LoVo (cell line): ENCODE measurements at places on chromosomes 16 and 17.

GRCh38 chr16:79632289-79632688, 31.8 kb upstream of the MAF start:
- DNase-seq: no peak

GRCh38 chr17:8018436-8018835, 16.0 kb downstream of the GUCY2D start:
- DNase-seq: no peak

- DNase-seq: no peak
Observed at GRCh38 chr17:73315471-73315870, 3.7 kb upstream of the CDC42EP4 start.

DNA sequence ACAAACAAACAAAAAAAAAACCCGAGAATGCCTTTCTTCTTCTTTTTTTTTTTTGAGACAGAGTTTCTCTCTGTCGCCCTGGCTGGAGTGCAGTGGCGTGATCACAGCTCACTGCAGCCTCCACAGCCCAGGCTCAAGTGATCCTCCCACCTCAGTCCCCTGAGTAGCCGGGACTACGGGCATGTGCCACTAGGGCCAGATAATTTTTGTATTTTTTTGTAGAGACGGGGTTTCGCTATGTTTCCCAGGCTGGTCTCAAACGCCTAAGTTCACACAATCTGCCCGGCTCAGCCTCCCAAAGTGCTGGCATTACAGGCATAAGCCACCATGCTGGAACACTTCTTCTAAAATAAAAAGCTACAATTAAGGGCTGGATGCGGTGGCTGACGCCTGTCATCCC, 17.0 kb upstream of the WDR45B start:
- DNase-seq: no peak

- peak; percentile 20 for DNase-seq
Observed at GRCh38 chr17:19238167-19238505, 970 bp downstream of the EPN2 start.

DNA sequence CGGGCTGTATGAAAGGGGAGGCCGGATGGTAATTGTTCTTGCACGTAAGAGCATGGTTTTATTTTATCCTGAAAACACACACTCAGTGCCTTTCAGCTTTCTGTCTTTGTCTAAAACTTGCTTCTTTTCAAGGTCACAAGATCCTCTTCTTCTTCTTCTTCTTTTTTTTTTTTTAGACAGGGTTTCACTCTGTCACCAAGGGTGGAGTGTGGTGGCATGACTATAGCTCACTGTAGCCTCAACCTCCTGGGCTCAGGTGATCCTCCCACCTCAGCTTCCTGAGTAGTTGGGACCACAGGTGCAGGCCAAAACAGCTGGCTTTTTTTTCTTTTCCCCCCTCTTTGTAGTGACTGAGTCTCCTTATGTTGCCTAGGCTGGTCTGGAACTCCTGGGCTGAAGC, 15.9 kb upstream of the ZNF629 start:
- DNase-seq: no peak

DNA sequence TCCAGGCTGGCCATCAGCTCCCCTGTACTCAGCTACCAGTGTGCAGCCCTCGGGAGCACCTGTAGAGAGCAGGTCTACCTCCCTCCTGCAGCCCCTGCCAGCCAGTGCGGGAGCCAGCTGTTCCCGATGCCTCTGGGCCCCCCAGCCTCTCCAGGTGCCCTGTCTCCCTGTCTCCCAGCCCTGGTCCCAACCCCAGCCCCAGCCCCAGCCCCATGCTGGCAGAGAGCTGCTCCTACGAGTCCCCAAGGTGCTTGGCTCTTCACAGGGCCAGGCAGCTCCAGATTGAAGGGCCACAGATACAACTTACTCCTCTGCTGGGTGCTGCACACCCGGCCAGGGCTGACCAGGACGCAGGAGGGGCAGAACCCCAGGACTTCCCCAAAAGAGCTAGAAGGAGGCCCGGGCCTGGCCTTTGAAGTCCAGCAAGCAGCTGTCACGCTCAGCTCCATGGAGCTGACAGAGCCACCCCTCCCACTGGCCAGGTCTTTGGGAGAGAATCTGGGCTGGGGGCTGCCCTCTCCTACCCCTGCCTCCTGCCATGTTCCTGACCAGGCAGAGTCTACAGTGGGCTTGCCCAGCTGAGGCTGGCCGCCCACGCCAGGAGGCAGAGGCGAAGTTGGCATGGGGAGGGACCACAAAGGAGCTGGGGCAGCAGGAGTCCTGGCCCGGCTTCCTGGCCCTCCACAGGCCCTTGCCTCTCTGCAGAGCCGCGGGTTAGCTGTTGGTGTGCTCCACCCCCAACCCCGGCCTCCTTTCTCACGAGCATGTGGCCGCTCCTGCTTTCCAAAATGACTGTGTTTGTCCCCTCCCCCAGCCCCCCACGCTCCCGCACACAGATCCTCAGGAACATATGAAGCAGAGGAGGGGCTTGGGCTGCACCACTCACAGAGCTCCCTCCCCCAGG, 9.5 kb upstream of the ADAM11 start:
- no peak for DNase-seq

- no peak for DNase-seq
Observed at GRCh38 chr17:10336393-10336792, 36.4 kb downstream of the MYH13 start.

GRCh38 chr17:73481676-73482075, 162.6 kb downstream of the SDK2 start:
- DNase-seq: no peak
